ENCODE measurements at places on chromosomes 2 and 18. TPM values are rescaled to one million over a fixed set of nuclear protein-coding genes. Genes with fewer than 3 reads are reported as not detected.

GRCh38 chr18:58608216-58608615 is 20.7 kb downstream of the ALPK2 start:
- no peak for DNase-seq

The CASP8 gene
- total RNA-seq: 21.9 TPM

The RNF125 gene
- 13.4 TPM for total RNA-seq

GRCh38 chr2:121562269-121563176 is 31.8 kb downstream of the RNU4ATAC start:
- no peak for DNase-seq

GRCh38 chr2:49210191-49210590 is 55.9 kb upstream of the FSHR start:
- no peak for DNase-seq

- no peak for DNase-seq
Measured at GRCh38 chr2:170772295-170772694, 2.1 kb downstream of the ERICH2 start.

DNA sequence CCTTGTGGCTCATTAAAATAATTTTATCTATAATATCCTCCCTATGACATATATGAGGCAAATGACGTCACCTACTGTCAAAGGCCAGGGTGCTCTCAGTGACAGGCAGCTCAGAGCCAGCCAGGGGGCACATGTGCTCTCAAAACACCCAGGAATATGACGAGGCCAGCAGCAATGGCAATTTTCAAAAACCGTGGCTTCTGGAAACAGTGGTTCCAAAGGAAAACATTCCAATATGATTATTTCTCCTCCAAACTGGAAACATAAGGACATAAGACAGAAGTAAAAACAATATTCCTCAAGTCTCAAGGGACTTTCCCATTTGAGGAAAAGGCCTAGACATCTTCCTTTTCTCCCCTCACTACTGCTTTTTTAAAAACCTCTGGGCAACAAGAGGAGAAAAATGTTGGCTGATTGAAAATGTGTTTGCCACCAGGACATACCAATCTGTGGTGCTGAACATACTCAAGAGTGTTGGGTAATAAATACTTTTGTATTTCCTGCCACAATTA is 40.8 kb downstream of the RNF152 start:
- DNase-seq: no peak

- DNase-seq: no peak
Measured at GRCh38 chr2:134412639-134412999, 158.7 kb downstream of the MGAT5 start.

The G6PC2 gene
- total RNA-seq: not detected

GRCh38 chr2:156907806-156908205 is 349.7 kb upstream of the GALNT5 start:
- DNase-seq: no peak

GRCh38 chr18:23521271-23521670 is 18.0 kb downstream of the RMC1 start:
- no peak for DNase-seq

- DNase-seq: no peak
Measured at GRCh38 chr2:148943097-148943496, 68.1 kb downstream of the KIF5C start.

The GALNT13 gene
- total RNA-seq: 0.19 TPM

The IL36A gene
- total RNA-seq: not detected

The PUM2 gene
- total RNA-seq: 108 TPM

GRCh38 chr18:6055711-6056110 is 160.4 kb upstream of the TMEM200C start:
- no peak for DNase-seq

DNA sequence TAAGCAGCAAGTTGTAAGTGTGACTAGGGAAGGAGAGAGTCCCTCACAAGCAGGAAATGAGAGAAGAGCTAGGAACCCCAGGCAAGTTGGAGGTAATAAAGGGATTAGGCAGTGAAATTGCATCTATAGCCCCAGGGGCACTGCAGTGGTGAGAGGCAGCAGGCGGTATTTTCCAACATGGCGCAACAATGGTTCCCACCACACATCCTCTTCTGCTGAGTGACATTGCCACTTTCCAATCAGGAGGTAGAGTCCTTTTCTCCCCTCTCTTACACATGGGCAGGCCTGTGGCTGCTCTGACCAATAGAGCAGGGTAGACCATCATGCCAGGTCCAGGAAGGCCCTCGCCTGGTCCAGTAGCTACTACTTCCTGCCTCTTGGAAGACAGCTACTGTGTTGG is 86.6 kb downstream of the DNER start:
- no peak for DNase-seq
